Glutamatergic neuron (in vitro differentiated cells): ENCODE measurements at places on chromosomes 2 and 18. TPM values are rescaled to one million over a fixed set of nuclear protein-coding genes. Genes with fewer than 3 reads are reported as not detected.

DNA sequence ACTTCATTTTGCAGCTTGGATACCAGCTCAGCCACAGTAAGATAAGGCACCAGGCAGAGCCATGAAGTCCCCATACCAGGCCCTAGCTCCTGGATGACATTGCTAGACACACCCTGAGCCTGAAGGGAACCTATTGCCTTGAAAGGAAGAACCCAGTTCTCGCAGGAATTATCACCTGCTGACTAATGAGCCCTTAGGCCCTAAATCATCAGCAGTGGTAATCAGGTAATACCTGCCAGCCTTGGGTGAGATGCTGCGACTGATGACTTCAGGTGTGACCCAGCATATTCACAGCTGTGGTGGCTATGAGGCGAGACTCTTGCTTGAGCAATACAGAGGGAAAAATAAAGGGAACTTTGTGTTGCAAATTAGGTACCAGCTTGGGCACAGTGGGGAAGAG, 24.9 kb downstream of the CLK1 start:
- DNase-seq = no peak

GRCh38 chr2:9212661-9213411, 6.2 kb downstream of the ASAP2 start:
- DNase-seq = no peak

SKA1 gene
- 2.0 TPM for total RNA-seq

DNA sequence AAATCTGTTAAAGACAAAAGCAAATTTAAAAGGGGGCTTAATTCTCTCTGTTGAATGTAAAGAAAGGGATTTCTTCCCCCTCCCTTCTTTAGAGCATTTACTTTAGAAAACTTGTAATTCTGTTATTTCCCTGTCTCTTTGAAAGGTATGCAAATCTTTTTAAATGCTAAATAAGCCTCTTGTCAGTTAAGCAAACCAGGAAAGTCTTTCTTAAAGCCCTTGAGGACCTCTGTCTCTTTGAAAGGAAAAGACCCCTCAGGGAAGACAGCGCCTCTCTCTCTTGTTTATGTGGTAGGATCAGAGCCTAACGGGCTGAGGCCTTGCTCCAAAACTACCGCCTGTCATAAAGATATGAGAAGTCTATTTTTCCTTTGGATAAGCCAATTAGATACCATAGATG, 139.9 kb upstream of the CDH7 start:
- DNase-seq = no peak

- DNase-seq = no peak
Observed at GRCh38 chr18:36281936-36282335, 15.6 kb upstream of the FHOD3 start.

DNA sequence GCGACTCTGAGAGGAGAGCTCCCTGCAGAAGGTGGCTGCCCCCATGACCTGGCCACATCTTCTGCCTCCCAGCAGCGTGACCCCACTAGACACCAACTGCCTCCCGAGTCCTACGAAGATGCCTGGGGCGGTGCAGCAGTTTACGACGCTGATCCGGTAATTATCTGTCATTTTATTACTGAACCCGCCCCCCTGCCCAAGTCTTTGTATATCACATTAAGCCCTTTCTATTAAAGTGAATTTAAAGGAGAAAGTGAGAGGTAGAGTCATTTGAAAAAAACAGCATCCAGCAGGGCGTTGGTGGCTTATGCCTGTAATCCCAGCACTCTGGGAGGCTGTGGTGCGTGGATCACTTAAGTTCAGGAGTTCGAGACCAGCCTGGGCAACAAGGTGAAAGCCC, 33.4 kb downstream of the ABCG8 start:
- no peak for DNase-seq

DNA sequence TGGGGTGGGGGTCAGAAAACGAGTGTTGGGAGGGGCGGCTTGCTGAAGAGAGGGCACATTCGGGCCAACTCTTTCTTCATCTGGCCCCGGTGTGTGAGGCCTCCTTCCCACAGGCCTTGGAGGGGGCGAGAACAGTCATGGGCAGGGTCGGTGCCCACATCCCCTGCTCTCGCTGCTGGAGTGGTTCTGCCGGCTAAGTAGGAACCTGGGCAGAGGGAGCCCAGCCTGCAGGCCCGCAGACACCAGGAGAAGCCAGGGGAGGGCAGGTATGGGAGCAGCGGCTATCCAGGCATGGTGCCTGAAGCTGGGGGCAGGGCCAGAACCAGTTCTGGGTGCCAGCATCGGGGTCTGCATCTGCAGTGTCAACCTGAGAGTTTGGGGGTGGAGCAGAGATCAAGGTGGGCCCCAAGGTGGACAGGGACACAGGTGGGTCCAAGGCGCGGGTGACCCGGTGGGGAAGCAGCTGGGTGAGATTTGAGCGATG, 46.6 kb upstream of the HPCAL1 start:
- DNase-seq = peak; percentile 10

GRCh38 chr2:54470266-54470938, 14.3 kb downstream of the SPTBN1 start:
- no peak for DNase-seq

- DNase-seq = peak; percentile 22
Observed at GRCh38 chr2:207334624-207335371, 169.1 kb upstream of the KLF7 start.

DNA sequence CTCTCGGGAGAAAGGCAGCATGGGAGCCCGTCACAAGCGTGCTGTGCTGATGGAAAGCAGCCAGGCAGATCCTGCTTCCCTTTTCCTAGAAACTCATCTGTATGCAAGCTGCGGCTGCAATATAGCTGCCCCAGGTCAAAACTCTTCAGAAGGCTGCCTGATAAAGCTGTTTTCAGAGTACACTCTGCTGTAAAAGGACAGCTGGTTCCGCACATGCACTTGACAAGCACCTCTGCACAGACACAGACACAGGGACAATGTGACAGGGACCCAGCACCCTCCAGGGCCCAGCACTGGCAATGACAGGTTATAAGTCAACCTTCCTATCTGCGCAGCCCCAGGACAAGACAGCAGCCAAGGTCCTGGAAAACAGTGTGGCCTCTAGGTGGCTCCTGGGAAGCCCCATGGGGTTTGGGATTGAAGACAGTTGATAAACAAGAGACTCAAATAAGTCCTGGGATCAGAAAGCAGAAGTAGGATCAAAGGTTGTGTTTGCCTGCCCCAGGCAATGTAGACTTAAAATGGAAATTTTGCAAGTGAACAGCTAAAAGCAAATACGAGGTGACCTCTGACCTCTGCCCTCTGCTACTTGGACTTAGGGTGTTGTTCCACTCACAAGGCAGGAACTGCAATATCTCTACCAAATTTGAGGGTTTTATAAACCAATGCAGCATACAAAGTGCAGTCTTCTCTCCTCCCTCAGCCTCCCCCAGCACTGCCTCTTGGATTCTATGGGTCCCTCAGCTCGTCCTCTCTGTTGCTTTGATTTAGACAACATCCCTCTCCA, 16.9 kb downstream of the SLC66A2 start:
- no peak for DNase-seq

- no peak for DNase-seq
Observed at GRCh38 chr18:69558052-69558451, 157.4 kb downstream of the DOK6 start.
